ENCODE measurements at places on chromosomes 2 and 18. TPM values are rescaled to one million over a fixed set of nuclear protein-coding genes. Genes with fewer than 3 reads are reported as not detected.
A peak's percentile ranks its signal among the peaks of the same experiment; 100 is the strongest.

The EIF5B gene
- polyA plus RNA-seq: 67.6 TPM

The KIF1A gene
- 11.3 TPM for polyA plus RNA-seq

The IL1B gene
- polyA plus RNA-seq: 0.83 TPM

The TXNDC2 gene
- 0.14 TPM for polyA plus RNA-seq

The STK25 gene
- 143 TPM for polyA plus RNA-seq

The ACKR3 gene
- polyA plus RNA-seq: 61.0 TPM

The ABCB11 gene
- not detected for polyA plus RNA-seq

The SLC4A5 gene
- 2.2 TPM for polyA plus RNA-seq

The C2orf72 gene
- polyA plus RNA-seq: 4.9 TPM

The MBOAT2 gene
- polyA plus RNA-seq: 59.3 TPM

GRCh38 chr2:145221516-145221915 is 701.6 kb upstream of the ZEB2 start:
- no peak for DNase-seq

DNA sequence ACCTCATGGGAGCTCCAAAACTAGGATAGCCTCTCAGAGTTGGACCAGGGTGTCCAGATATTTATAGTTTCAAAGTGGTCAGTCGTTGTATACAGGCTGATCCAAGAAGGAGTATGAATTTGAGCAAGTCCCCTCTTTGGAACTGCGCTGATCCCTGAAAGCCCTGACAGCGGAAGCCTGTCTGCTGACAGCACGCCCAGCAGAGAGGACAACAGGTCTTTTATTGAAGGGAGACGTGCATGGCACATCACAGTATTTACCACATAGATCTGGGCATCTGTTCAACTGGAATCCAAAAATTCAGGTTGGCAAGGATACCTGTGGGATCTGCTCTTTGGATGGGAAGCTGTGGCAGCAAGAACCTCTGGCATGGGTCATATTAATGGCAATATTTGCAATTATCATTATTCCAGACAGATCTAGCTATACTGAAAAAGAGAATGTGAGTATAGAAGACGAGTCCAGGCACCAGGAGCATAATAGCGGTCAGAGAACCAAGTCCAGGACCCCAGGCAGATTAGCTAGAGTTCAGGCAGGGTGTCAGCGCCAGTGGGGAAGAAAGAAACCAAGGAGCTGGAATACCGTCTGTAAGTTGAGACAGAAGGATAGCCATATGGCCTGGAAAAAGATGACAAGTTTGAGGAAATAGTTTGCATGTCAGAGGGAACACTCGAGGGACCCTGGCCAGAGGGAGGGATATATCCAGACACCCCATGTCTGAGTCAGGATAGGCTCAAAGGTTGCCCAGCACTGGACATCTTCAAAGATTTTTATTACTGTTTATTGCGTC is 260.4 kb upstream of the FANCL start:
- no peak for DNase-seq

DNA sequence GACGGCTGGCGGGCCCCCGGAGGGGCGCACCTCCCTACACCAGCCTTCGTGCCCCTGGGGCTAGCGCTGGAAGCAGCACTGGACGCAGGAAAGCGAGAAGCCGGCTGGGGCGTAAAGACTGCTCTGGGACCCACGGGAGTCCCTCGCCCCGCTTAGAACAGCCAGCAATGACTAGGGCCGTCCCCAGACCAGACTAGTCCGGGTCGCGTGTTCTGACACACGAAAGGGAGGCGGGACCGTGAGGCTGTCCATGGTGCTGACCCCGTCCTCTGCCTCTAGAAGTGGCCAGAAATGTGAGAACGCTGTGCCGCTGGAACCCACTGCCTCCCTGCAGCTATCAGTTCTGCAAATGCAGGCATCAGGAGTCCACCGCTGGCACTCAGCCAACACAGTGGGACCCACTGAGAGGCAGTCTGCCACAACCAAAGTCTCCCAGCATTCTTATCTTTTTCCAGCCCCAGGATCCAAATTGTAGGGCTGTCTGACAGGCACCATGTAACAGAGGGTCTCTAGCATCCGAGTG is at the start of gene UCN:
TSS of gene UCN (minus strand) at position 87 of the 523 bp plus-strand sequence. CDS start 550 bp downstream, outside the sequence.
- DNase-seq: peak; percentile 67

GRCh38 chr18:43830303-43830702 is 553.0 kb upstream of the SYT4 start:
- DNase-seq: no peak

GRCh38 chr2:47086054-47086471 is 69.0 kb downstream of the STPG4 start:
- DNase-seq: no peak

GRCh38 chr2:205543937-205544702 is 138.2 kb upstream of the NRP2 start:
- DNase-seq: no peak

DNA sequence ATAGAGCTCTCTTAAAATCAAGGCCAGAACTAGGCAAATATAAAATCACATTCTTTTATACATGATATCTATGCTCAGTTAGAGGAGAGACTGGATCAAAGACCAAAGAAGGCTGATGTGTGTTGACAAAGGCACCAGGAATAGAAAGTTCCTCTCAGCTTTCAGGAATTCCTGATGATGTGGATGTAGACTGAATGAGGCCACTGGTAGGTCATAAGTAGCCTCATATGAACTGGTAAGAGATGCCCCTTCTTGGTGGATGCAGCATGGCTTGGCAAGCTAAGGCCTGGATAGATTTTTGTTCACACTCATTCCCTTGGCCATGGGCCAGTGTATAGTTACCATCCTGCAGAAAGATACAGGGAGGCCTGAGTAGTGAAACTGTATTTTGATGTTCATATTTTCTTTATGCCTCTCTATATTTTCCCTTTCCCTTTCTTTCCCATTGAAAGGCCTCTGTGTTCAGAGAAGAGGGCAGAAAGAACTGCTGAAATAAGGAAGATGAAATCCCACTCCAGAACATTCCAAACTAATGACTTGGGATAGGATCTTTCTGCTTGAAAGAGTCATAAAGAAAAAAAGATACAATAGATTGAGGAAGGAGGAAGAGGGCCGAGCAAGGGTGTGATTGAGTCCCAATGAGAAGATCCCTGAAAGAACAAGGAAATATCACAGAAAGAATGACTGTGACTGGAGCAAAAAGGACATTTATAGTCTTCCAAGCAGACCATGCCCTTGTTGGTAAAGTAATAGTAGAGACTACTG is 2182.7 kb upstream of the PIK3C3 start:
- DNase-seq: no peak

DNA sequence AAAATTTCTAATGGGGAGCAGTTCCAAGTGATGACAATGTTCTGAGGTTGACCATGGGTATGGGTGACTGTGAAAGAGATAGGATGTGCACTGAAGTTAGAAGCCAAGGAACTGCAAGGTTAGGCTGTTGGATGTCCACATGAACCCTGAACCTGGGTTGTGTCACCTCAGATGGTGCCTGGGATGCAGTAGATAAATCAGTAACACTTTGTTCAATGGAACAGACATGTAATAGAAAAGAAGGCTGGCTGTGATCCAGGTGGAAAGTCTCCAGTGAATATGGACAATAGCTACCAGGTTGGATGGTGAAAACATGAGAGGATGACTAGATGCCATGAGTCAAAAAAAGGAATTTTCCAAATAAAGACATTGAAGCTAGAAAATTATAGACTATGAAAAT is 131.4 kb downstream of the TRABD2A start:
- no peak for DNase-seq

DNA sequence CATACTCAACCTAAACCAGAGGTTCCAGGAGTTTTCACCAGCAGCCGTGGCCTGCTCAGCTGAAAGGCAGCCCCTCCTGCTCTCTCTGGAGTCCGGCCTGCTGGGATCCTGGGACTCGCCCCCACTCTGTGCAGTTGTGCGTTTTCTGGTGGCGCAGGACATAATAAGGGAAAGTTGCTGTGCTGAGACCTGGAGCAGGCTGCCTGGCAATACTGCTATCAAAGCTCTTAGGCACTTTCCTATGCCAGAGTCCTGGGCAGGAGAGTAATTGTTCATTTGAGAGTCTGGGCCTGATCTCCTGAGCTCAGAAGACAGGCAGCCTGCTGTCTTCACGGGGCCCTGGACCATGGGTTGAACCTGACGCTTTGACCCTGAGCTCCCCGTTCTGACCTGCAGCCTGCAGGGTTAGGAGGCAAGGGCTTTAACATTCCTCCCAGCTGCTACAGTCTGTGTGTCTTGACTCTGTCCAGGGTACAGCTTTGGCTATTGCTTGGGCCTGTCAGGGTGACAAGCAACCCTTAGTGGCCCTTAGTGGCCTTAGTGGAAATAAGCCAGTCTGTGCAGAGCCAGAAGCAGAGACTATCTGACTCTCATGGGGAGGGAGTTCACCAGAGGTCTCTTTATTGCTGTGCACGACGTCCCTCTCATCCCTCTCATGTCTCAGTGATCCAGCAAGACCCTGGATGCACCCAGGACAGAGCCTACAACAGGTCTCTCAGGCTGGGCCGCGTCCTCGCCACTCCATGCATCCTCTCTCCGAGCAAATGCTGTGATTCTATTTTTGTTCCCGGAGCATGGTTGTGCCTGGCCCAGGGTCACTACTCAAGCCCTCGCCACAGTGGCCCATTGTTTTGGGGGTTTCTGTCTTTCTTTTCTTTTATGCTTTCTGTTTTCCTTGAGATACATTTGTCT is 60.6 kb downstream of the ACKR3 start:
- no peak for DNase-seq

DNA sequence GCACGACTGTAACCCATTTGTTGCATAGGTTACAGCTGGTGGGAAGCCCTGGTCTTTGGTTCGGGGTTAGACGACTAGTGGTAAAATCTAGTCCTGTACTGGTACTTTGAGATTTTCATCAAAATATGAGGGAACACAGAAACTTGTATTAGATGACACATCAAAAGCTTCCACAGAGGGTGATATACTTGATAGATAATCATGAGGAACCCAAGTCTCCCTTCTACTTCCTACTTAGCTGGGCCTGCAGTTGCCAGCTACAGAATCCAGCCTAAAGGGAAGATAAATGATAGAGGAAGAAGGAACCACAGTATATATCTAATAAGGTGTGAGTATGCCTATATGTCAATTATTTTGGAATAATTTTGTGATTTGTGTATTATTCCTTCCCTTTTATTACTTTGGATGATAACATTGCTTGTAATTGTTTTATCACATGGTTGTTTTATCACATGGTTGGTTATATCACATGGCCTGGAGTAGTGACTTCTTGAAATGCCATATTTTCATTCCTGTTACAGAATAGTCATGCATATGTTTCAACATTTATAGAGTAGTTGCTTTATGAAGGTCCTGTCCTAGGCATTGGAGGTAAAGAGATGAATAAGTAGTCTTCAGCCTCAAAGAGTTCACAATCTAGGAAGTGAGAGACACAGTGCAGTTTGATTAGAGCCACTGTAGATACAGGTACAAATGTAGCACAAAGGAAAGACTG is 2.9 kb downstream of the AGPS start:
- no peak for DNase-seq

DNA sequence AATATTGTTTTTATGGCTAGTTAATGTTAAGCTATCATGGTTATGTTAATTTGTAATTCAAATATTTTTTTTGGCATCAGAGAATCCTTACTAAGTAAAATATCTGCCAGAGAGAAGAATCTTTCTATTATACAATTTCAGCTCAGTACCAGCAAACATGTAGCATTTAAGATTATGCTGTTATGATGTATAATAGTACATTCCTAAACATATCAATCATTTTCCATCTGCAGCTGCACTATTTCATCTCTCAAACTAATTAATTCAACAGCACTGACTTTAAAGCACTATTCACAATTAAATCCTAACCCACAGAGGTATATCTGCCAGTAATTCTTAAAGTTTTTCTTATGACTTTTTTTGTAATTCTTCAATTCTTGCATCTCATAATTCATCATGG is 250.6 kb downstream of the CD226 start:
- DNase-seq: no peak

GRCh38 chr2:64768491-64769005 is 114.8 kb upstream of the SERTAD2 start:
- no peak for DNase-seq

- DNase-seq: no peak
These were observed 22.8 kb downstream of the CRACDL start for GRCh38 chr2:98912957-98913915.

DNA sequence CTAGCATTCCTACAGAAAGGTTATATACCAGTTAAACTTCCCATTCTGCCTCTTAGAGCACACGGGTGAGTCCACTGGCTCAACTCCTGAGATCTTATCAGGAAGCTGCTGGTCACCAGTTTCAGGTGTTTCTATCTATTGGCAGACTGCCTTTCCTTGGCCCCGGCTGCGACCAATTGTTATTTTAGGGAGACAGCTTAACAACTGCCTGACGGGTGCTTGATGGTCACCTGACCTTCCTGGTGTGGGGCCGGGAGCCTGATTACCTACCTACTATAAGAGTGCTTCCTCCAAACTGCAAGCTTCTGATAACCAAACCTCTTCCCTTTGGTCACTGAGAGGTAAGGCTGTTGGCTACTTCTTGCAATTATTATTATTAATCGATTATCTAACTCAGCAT is 122.1 kb upstream of the XIRP2 start:
- no peak for DNase-seq

DNA sequence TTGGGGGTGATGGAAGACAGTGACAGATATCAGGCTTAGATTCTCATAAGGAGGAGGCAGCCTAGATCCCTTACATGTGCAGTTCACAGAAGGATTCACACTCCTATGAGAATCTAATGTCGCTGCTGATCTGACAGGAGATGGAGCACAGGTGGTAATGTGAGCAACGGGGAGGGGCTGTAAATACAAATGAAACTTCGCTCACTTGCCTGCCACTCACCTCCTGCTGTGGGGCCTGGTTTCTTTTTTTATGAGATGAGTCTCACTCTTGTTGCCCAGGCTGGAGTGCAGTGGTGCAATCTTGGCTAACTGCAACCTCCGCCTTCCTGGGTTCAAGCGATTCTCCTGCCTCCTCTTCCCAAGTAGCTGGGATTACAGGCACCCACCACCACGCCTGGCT is 258.6 kb downstream of the EN1 start:
- no peak for DNase-seq

DNA sequence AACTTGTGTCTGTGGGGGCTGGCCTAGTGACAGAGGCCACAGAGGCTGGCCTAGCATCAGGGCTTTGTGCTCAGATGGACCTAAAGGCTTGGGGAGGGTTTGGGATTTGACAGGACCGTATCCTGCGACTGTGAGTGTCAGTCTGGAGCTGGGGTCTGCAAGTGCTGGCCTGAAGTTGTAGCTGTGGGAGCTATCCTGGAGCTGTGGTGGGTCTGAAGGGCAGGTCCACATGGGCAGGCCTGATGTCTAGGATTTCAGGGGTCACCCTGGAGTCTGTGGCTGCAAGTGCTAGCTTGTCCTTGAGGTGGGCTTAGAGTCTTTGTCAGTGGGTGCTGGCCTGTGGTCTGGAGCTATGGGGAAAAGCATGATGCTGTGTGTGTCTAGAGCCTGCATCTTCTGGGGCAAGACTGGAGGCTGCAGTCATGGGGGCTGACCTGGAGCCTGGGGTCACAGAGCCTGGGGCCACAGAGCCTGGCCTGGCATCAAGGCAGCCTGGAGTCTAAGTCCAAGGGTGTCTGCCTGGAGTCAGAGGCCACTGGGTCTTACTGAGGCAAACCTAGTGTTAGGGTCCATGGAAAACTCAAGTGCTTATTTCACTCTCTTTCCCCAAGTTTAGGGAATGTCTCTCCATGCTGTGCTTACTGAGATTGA is 3.6 kb downstream of the REG3A start:
- no peak for DNase-seq

Measured in left renal pelvis (tissue), 4 donors.